ENCODE measurements at places on chromosomes 6 and 20. TPM values are rescaled to one million over a fixed set of nuclear protein-coding genes. Genes with fewer than 3 reads are reported as not detected.
A peak's percentile ranks its signal among the peaks of the same experiment; 100 is the strongest.

DNA sequence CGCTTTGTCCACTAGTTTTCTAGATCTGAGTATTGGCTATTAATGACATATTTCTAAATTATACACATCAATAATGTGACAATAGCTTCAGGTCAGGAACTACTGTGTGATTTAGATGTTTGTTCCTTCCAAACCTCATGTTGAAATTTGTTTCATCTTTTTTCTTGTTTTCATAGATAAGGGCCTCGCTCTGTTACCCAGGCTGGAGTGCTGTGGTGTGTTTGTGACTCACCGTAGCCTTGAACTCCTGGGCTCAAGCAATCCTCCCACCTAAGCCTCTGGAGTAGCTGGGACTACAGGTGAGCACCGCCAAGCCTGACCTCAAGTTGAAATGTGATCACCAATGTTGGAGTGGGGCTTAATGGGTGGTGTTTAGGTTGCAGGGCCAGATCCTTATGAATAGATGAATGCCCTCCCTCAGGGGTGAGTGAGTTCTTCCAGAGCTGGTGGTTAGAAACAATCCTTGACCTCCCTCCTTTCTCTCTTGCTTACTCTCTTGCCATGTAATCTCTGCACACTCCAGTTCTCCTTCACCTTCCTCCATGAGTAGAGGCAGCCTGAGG lies 5.9 kb upstream of the NQO2 start:
- no peak for DNase-seq

DNA sequence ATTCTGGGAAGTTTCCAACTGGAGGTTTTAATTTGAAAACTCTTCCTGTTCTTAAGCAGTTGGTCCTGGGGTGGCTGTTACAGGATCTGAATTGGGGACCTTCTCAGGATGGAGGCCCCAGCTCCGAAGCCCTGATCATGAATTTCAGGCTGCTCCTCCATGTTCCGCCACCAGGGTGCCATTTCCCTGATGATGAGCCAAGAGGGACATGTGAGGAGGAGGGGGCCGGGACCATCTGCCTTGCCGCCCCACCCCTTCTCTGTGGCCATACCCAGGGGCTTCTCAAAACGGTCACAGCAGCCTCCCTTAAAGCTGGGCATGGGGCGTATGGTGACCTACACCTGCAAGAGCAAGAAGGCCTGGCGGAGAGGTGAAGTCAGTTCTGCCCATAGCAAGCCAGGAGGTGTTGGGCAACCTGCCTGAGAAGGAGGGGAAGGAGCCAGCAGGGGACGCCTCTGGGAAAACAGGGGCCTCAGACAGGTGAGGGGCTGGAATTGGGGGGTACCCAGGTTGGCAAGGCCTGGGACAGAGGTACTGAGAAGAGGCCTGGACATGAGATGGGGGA lies 3.6 kb upstream of the BAK1 start:
- DNase-seq: peak; percentile 77

- DNase-seq: no peak
These were observed 178.6 kb upstream of the SCGN start for GRCh38 chr6:25473447-25473846.

DNA sequence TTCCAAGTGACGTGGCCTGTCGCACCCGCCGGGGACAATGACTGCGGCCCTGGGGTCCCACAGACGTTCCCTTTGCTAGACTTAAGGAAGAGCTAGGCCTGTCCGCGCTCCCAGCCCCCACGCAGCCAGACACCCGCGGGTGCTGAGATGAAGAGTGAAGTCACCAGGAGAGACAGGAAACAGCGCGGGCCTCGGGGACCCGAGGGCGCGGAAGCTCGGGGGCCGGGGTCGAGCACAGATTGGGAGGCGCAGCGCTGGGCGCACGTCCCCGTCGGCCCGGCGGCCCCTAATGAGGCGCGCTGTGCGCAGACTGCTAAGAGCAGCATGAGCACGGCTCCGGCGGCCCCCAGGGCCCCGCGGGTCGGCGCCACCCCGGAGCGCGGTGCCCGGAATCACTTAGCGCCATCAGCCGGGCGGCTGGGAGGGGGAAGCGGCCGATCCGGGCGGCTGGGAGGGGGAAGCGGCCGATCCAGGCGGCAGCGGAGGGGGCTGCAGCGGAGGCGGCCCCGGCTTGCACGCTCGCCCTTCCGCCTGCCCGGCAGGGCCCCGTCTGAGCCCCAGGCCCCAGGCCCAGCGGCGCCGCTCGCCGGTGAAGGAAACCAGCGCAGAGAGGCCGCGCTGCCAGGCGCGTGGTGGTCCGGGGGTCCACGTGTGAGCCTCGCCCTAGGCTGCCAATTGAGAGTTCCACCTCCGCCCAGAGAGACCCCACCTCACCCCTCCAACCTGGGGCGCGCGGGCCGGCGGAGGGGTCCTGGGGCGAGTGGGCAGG lies 8.3 kb upstream of the AVP start:
- DNase-seq: peak; percentile 61

Gene B3GALT4
- 4.1 TPM for total RNA-seq

- DNase-seq: no peak
These were observed 8.9 kb downstream of the FBXO5 start for GRCh38 chr6:152973916-152974315.

DNA sequence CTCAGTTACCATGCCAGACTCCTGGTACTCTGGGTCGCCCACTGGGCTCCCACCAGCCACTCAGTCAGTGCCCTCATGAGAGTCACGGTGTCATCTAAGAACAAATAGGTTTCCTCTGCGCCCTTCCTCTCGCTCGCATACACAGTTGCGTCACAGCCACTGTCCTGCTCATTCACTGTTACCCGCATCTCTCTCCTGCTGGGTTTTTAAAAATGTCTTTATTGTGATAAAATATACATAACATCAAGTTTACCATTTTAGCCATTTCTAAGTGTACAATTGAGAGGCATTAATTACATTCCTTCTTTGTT lies 4.0 kb downstream of the TEAD3 start:
- DNase-seq: no peak

DNA sequence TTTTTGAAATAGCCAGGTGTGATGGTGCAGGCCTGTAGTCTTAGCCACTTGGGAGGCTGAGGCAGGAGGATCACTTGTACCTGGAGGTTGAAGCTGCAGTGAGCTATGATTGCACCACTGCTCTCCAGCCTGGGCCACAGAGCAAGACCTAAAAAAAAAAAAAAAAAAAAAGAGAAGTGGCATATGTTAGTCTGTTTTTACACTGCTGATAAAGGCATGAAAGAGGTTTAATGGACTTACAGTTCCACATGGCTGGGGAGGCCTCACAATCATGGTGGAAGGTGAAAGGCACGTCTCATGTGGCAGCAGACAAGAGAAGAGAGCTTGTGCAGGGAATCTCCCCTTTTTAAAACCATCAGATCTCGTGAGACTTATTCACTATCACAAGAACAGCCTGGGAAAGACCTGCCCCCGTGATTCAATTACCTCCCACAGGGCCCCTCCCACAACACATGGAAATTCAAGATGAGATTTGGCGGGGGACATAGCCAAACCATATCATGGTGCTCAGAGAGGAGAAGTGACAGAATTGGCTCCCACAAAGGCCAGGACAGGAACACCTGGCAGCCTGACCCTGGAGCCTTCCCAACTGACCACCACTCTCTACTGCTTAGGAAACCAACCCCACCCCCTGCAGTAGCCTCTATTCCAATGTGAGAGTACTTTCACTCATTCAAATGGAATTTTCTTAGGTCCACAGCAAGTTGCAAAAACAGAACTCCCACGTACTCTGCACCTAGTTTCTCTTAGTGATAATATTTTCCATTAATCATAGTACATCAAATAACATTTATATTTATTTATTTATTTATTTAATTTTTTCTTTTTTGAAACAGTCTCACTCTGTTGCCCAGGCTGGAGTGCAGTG lies 29.8 kb downstream of the ARHGAP40 start:
- DNase-seq: no peak

GRCh38 chr20:51491393-51491792 lies 51.1 kb downstream of the NFATC2 start:
- DNase-seq: no peak

GRCh38 chr6:43884652-43885022 lies 114.6 kb downstream of the VEGFA start:
- DNase-seq: no peak

DNA sequence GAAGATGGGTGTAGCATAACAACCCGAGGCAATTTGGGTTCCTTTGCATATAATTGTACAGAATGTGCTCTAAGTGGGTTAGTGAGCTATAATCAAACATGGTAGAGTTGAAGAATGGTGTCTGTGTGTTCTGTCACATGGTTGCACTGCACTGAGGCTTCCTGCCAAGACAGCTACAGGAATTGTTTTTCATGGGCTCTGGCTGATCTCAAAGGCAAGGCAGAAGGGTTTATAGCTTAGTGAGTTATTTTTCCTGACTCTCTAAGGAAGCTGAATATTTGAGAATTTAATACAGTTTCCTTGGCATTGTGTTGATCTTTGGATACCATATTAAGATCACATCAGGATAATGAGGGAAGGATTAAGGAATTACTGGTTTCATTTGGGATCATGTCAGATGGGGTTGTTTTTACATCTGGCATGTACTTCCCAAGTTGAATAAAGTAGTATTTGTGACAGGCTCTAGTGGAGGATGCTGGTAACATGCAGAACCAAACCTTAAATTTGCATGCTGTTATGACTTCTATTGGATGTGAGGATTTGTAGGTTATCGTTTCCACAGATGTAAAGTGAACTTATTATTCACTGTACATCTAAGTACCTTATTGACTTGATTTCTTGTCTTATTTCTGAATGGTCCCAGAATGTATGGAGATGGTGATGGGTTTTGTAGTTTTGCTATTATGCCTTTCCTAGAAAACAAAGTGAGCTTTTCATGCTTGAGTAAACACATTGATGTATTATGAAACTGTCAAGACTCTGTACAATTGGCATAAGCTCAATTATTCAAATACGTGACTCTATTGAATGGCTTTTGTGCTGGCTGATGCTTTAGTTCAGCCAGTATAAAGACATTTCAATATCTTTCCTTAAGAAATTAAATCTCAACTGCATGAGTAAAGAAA lies 43.3 kb downstream of the LRRC1 start:
- DNase-seq: no peak

- peak; percentile 70 for DNase-seq
These were observed 47.4 kb upstream of the FAM83D start for GRCh38 chr20:38878866-38879265.
